ENCODE measurements at places on chromosomes 16 and 17. TPM values are rescaled to one million over a fixed set of nuclear protein-coding genes. Genes with fewer than 3 reads are reported as not detected.

DNA sequence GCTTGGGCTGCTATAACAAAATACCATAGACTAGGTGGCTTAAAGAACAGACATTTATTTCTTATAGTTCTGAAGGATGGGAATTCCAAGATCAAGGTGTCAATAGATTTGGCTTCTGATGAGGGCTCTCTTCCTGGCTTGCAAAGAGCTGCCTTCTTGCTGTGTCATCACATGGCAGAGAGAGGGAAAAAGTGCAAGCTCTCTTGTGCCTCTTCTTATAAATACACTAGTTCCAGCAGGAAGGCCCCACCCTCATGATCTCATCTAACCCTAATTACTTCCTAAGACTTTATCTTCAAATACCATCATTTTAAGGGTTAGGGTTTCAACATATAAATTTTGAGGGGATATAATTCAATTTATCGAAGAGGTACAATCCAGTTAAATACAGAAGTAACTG, 30.6 kb downstream of the ABCA9 start:
- no peak for DNase-seq

GRCh38 chr17:71446645-71447437, 674.0 kb upstream of the SOX9 start:
- no peak for DNase-seq

GRCh38 chr17:34758718-34759117, 179.3 kb downstream of the TMEM132E start:
- DNase-seq = no peak

TNFRSF17 gene
- not detected for total RNA-seq
